Stimulated activated memory B cell treated with anti-CD40 and anti-IgM and Interleukin-4, amounts not matched to agents 10 μg/mL and 1 μg/mL and 100 μg/mL, for 72 hours (primary cell): ENCODE measurements at places on chromosomes 2 and 18.
A peak's percentile ranks its signal among the peaks of the same experiment; 100 is the strongest.

GRCh38 chr2:189338115-189338514 is 103.2 kb upstream of the WDR75 start:
- ATAC-seq: no peak

DNA sequence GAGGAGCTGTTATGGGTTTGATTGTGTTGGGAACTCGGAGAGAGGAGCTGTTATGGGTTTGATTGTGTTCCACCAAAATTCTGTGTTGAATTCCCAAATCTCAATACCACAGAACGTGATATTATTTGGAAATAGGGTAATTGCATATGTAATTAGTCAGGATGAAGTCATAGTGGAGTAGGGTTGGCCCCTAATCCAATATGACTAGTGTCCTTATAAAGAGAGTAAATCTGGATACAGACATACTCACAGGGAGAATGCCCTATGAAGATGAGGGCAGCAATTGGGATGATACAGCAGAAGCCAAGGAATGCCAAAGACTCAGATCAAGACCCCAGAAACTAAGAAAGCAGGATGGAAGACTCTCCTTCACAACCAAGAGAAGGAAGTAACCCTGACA is 1023.2 kb upstream of the ZEB2 start:
- no peak for ATAC-seq

DNA sequence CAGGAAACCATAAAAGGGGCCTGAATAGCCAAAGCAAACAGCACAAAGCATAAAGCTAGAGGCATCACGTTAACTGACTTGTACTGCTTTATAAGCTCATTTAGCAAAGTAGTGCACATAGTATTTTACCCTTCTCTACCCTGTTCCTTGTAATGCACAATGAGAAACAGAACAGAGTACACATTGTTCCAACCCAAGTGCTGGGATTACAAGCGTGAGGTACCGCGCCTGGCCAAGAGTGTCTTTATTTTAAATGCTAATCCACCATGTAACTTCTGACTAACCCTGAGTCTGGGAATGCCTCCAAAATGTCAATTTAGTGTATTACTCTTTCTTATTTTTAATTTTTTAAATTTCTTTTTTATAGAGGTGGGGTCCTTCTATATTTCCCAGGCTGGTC is 46.4 kb upstream of the STON1 start:
- ATAC-seq: no peak

DNA sequence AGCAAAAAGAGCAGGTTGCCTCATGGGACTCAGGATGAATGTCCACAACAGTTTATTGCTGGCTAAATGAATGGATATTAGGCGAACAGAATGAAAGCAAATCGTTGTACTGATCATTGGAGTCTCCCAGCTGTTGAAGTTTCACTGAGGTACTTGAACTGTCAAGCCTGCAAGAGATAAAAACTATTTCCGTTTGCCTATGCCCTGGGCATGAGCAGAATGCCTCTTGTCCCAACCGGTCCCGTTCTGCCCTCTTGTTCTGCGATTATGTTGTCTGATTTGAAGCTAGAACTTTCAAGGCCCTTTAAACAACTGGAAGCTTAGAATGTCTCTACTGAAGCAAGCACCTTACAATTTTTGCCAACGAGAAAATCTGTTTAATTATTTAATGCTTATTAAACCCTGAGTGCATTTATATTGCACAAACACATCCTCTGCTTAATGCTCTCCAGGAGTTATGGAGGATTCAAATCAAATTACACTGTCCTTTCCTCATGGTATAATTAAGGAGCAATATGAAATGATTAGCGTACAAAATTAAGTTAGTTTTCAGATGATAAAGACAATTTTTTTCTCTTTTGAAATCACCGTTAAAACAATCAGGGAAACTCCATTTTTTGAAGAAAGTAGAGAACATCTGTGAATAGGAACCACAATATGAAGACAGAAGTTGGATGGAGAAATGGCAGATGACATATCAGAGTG is 17.7 kb downstream of the QPCT start:
- ATAC-seq: no peak

- ATAC-seq: peak; percentile 9
Observed at GRCh38 chr2:230908595-230909191, 16.3 kb downstream of the GPR55 start.
